Hepatocyte (in vitro differentiated cells): ENCODE measurements at places on chromosomes 2 and 18.

DNA sequence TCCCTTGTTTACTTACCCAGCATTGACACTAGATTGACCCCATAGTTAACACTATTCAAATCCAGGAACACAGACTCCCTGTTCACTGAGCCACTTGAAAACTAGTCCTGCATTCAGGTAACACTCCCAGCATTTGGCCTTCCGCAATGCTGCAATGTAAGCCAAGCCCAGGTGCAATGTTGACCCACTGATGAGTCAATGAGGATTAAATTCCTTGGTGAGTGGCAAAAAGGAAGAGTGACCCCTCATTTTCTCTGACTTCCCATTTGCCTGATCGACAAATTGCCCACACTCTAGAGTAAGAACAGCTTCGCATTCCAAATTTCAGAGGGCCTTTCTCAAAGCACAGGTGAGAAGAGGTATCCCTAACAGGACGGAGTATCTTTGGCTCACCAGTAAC lies 251.9 kb downstream of the FBXO15 start:
- peak; percentile 51 for DNase-seq

- DNase-seq: no peak
Observed at GRCh38 chr2:109411640-109412325, 202.0 kb downstream of the SEPTIN10 start.

DNA sequence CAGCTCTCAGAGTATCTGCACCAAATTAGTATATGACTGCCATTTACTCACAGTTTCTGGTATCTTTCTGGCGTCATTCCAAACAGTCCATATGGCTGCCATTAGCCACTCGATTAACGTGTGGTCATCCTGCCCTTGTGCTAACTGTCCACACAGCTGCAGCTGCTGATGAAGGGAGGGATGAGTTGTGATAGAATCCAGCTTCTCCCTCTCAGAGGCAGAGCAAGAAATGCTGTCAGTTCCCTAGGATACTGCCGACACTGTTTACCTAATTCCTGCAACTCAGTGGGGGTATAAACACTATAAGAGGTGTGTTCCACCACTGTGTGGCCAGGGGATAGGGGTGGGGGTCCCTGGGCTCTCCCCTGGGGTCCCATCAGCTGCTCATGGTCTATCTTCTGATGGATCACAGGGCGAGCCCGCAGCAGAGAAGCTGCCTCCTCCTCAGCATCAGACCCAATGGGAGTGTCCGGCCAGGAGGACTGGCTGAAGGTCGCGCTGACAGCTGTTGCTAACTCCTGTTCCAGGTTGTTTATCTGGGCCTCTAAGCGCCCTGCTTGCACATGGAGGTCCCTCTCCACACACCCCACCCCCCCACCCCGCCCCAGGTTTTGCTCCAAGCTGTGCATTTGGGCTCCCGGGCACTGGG lies 17.3 kb upstream of the KLHL23 start:
- DNase-seq: peak; percentile 35

- no peak for DNase-seq
Observed at GRCh38 chr2:143399631-143400069, 270.4 kb downstream of the ARHGAP15 start.

DNA sequence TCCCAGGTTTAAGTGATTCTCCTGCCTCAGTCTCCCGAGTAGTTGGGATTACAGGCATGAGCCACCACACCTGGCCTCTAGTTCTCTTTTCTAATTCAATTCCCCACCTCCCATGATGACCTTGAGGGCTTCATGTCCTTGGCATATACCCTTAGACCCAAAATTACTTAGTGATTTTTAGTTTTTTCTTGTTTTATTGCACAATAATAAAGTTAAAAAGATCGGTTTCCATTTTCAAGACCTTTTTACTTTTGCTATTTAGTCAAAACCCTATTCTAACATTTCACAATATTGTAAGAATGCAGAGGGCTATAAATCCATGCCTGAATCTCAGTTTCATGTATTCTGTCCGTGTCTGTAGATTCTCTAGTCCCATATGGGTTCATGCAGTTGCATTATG lies 354.6 kb upstream of the FANCL start:
- no peak for DNase-seq

- no peak for DNase-seq
Observed at GRCh38 chr2:126586317-126586716, 69.6 kb upstream of the GYPC start.

- no peak for DNase-seq
Observed at GRCh38 chr2:70474256-70474848, 79.3 kb downstream of the TGFA start.

DNA sequence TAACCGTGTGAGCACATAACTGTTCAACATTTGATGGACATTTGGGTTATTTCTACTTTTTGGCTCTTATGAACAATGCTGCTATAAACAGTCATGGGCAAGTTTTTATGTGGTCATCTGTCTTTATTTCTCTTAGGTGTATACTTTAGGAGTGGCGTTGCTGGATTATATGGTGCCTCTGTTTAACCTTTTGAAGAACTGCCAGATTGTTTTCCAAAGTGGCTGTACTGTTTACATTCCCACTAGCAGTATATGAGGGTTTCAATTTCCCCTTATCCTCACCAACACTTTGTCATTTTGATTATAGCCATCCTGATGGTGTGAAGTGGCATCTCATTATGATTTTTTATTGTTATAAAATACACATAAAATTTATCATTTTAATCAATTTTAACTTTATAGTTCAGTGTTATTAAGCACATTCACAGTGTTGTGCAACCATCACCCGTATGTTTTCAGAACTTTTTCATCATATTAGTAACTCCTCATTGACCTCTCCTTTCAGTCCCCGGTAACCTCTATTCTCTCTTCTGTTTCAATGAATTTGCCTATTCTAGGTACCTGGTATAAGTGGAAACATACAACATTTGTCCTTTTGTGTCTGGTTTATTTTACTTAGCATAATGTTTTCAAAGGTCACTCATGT lies 55.4 kb downstream of the EML4 start:
- no peak for DNase-seq

DNA sequence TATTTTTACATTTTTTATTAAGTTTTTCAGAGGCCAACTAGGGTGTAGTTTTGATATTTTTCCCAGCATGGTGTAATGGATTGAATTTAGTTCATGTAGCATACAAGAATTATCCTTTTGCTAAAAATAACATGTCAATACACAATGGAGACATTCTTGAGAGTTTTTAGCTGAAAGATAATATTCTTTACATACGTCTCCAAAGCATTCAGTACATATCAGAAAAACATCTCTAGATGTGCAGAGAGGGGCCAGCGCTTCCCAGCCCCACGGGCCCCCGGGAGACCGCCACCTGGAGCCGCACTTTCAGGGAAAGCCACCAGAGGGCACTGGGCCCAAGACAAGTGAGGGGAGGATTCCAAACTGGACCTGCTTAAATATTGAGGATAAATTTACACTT lies 499.4 kb downstream of the GALR1 start:
- DNase-seq: no peak

DNA sequence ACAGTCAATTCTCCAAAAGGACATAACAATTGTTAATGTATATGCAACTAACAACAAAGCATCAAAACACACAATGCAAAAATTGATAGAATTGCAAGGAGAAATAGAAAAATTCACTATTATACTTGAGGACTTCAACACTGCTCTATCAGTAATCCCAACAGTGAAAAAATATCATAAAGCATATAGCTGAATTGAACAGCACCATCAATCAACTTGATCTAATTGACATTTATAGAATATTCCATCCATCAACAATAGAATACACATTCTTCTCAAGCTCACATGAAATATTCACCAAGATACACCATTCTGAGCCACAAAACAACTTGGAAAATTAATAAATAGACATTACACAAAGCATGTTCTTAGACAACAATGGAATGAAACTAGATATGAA lies 60.1 kb upstream of the ASXL3 start:
- DNase-seq: no peak

- DNase-seq: no peak
Observed at GRCh38 chr2:128612628-128613027, 294.0 kb upstream of the HS6ST1 start.

DNA sequence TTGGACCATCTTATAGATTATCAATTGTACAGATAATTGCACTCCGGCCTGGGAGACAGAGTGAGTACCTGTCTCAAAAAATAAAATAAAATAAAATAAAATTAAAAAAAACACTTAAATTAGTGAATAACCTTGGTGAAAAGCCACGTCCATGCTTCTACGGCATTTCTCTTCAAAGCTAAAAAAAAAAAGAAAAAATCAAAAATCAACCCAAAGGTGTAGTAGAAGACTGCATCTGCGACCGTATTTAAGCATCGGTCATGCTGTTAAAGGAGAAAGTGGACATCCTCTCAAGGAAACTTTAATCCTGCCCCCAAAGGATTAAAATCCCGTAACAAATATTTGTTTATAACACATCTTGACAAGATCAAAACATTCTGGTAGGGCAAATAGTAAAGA lies 350 bp upstream of the RNF138 start:
- no peak for DNase-seq

DNA sequence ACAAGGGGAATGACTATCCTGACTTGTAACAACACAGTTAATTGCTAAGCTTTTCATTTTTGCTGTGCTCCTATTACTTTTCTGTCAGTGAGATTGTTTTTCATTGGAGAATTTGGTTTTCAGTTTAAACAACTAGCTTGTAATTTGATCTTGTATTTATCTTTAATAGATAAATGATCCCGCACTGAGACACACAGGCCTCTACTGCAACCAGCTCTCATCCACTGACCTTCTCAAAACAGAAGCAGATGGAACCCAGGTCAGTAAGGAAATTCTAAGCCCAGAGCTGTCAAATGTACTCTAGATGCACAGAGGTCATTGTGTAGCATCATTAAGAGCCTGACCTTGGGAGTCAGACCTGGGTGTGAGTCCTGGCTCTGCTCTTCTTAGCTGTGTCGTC lies 30.7 kb downstream of the PTRHD1 start:
- no peak for DNase-seq

- no peak for DNase-seq
Observed at GRCh38 chr2:169009865-169010579, 21.1 kb downstream of the ABCB11 start.

DNA sequence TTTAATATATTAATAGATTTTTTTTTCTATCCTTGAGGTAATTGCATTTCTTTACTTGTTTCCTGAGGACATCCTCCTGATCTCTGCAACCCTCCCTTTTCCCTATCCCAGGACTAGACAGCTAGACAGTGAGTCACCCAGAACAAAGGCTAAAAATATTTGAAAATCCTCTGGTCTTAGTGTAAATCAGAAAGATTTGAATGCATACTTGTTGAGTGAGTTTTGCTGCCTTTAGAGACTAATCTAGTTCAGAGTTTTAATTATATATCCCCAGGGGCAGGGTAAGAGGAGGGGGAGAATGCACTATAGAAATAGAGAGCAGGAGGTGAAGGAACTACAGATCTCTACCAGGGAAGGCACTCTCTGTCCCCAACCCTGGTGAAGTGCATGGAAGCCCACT lies 202.3 kb upstream of the TCF4 start:
- DNase-seq: peak; percentile 37

GRCh38 chr2:42286268-42286946 lies 74.6 kb downstream of the COX7A2L start:
- no peak for DNase-seq

DNA sequence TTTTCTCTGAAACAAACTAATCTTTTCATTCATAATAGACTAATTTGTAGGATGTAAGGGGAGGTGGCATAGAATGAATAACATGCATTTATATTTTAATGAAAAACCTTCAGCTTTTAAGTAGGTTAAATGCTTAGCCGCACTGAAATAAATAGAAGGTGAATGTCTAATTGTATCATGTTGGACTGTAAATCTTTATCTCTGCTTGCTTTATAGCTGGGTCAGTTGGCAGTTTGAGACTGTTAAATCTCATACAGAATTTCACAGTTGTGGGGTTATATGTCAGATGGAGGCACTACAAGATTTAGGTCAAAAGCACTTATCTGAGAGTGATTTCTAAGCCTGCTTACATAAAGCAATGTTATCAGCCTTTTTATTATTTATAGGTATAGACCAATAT lies 174.7 kb upstream of the SIX3 start:
- DNase-seq: no peak

DNA sequence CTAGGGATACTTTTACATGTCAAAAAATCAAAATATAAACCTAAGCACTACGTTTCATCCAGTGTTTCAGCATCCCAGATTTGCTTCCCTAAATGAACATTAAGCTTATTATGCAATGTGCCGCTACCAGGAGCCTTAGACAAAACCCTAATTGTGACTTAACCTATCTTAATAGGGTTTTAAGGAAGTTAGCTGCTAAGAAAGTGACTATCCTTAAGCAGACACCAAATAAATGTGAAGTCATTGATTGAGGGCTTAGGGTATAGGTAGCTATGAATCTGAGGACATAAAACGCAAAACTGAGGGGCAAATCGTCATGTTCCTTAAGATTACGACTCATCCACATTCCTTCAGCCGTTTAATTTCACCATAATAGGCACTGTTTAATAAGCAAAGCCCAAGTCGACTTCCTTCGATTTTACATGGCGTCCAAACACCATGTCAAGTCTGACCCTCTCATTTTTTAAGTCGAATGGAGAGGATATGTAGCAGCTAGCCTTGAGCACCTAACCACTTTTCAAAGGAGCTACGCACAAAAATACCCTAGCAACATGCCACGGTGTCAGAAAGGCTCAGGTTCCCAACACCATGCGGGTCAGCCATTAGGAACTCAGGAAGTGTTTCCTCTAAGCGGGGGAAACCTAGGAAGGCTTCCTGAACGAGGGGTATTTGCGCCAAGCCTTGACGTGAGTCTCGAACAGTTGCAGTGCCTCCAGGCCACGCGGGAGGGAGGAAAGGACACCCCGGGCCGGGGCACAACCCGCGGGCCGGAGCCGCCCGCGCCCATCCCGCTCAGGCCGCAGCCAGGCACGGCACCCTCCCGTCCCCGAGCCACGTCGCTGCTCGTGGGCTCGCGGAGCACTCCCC lies 1.0 kb downstream of the HDLBP start:
- DNase-seq: no peak

DNA sequence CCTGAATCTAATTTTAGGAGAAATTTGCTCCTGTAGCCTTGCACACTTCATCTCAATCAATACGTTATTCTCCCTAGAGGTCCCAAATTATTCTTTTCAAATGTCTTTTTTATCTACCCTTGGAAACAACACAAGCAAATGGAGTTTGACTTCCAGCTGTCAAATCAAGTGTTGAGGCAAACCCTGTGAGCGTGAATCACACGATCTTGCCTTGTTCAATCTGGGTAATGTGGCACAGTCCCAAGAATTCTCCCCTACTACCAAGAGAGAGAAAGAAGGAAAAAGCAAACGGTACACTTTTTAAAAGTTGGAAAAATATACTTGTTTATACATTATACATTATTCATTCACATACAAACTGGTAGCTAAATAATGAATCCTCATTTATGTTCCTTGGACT lies 2035.3 kb upstream of the CELF4 start:
- no peak for DNase-seq

DNA sequence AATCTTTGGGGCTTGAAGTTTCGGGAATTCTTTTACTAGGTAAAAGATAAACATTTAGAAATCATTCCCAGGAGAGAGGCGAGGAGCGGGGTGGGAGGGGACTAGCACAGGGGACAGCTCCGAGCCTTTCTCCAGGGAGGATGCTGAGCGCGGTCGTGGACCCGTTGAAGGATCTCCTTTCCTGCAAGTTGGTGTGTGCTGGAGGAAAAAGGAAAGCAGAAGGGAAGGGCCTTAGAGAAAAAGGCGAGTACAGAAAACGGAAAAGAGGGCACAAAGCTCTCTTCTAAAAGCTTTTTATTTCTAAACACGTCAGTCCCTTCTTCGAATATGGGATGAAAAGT lies 640 bp downstream of the SLC39A6 start:
- peak; percentile 46 for DNase-seq
